ENCODE measurements at places on chromosomes 3 and 15. TPM values are rescaled to one million over a fixed set of nuclear protein-coding genes. Genes with fewer than 3 reads are reported as not detected.

RPL14 gene
- total RNA-seq = 100 TPM

POLG gene
- total RNA-seq = 73.3 TPM

WDR93 gene
- total RNA-seq = 12.3 TPM

SLC28A2 gene
- total RNA-seq = 0.81 TPM

TRH gene
- total RNA-seq = 0.87 TPM

EPHB3 gene
- total RNA-seq = 2.0 TPM

CD86 gene
- 3.2 TPM for total RNA-seq

RTP1 gene
- 0.93 TPM for total RNA-seq

THAP10 gene
- total RNA-seq = 6.5 TPM

CGNL1 gene
- total RNA-seq = 29.2 TPM

ZMAT3 gene
- 13.3 TPM for total RNA-seq

AADAC gene
- 0.31 TPM for total RNA-seq

ADAMTS17 gene
- total RNA-seq = 12.4 TPM

HIGD2B gene
- total RNA-seq = 2.2 TPM

HOMER2 gene
- total RNA-seq = 40.5 TPM

TAMM41 gene
- 38.9 TPM for total RNA-seq

SAMMSON gene
- 3.8 TPM for total RNA-seq

All from testis (tissue), 5 donors.